ENCODE measurements at places on chromosomes 13 and 19.

DNA sequence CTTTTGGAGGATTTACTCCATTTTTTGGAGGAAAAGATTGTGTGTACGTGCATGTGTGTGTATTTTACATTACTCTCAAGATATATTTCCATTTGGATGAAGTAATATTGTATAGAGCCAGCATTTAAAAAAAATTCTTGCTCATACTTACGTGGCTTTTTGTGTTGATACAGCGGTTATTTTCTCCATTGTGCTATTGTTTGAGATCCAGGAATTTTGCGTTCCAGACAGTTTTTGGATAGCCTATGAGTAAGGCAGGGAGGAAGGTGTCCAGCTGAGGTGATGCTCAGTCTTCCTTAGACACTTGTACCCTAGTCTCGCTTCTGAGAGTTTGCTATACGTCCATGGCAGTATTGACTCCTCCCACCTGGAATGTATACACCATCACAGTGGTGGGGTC lies 92.2 kb upstream of the ARHGEF7 start:
- no peak for DNase-seq

DNA sequence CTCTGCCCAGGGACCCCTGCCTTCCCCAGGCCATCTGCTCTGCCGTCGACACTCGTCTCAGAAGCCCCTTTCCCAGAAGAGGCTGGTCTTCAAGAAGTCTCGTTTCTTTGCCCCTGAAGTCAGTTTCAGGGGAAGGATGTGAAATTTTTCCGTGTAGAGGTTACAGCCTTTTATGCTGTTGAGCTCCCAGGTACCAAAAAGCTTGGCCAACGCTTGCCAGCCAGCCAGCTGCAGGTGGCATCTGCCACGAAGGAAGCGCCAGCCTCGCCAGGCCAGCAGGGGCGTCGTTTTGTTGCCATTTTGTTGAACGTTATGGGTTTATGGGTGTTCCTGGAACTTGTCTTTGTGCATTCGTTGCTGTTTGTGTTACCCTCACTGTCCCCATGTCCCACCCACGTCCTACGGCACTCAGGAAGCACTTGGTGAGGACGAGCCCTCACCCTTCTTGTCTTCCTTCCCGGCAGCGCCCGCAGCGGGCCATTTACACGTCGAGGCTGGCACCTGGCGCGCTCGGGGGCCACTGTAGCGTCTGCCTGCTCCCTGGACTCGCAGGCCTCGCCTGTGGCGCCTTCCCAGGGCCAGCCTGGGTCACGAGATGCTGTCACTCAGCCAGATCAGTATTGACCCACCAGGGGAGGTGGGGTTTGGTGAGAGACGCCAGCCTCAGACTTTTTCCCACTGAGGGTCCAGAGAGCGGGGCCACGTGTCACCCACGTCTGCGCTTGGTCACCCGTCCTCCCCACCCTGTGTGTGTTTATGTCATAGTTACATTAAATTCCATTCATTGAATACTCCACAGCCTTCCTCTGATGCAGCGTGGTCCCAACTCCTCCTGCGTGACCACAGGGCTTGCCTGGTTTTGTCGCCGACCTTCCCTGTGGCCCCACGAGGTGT lies 37.1 kb downstream of the AP1M1 start:
- DNase-seq, result no peak

GRCh38 chr13:99132295-99132835 lies 68.3 kb upstream of the UBAC2 start:
- DNase-seq, result no peak

DNA sequence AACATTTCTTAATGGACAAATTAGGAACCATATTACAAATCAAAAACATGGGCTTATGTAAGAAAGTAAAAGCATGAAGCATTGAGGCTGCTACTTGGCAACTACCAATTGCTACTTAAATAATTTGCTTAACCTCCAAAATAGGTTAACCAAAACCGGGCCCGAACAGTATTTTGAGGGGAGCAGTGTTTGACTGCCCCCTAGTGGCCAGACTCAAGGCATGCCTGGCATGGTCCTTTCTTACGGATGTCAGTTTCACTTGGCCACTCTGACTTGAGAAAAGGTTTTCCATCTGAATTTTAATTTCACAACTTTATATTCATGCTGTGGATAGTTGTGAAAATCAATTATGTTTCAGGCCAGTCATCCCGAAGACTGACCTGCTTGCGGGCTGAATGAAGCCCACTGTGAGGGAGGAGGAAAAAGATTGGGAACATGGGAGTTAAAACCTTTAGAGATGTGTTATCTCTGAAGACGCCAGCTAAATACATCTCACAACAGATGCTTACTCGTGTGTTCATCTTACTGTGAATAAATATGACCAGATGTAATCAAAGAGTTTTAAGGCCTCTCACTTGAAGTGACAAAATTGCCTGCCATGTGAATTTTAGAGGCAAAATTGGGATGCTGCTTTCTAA lies 2.9 kb downstream of the RXFP2 start:
- DNase-seq, result peak; percentile 45

DNA sequence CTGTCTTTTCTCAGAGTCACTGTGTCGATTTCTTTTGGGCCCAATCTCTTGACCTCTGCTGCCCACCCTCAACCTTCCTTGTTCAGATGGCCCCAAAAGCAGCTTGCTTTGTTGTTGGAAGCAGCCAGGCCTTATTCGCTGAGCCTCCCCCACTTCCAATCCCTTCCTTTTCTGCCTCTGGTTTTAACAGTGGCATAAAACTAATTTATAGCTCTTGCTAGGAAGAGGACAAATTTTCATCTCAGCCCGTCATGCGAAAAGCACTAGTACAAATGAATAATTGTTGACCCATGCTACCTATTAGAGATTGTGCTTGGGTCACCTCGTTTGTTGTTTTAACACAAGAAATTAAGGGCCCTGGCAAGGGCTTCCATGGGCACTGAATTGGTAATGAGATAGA lies 51.1 kb downstream of the SIAH3 start:
- no peak for DNase-seq

DNA sequence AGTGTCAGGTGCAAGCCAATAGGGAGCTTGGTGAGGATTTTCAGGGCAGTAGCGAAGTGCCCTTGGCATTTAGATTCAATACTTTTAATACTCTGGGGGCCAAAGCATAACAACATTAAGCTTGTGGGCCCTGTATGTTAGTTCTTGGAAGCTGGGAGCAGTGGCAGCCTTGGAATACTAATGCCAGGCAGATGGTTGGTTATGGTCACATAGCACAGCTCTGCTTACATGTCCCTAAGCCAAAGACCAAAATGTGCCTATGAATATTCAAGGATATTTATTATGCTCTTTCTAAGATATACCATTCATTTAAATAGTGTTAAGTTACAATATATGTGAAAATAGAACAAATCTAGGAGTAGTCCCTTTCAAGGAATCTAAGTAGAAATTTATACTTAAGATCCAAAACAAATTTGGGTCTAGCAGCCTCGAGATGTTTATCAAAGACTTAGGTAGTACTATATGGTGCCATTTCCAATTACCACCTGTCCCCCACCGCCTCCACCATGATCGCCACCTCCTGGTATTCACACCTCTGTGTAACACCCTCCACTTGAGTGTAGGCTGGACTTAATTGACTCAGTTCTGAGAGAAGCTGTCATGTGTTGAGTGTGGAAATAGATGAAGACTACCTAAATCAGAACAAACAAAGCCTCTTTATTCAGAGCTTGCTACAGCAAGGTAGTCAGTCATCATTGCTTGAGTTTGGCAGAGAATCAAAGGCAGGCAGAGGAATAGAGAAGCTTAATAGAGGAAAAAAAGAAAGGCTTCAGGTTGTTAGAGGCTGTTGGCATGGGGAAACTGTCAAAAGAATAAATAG lies 261.0 kb downstream of the GPC5 start:
- DNase-seq, result no peak

GRCh38 chr19:39765091-39766076 lies 13.3 kb upstream of the LEUTX start:
- peak; percentile 7 for DNase-seq

- no peak for DNase-seq
Observed at GRCh38 chr19:17576758-17577456, 21.5 kb downstream of the COLGALT1 start.

- no peak for DNase-seq
Observed at GRCh38 chr19:10144361-10144760, 24.7 kb upstream of the EIF3G start.

DNA sequence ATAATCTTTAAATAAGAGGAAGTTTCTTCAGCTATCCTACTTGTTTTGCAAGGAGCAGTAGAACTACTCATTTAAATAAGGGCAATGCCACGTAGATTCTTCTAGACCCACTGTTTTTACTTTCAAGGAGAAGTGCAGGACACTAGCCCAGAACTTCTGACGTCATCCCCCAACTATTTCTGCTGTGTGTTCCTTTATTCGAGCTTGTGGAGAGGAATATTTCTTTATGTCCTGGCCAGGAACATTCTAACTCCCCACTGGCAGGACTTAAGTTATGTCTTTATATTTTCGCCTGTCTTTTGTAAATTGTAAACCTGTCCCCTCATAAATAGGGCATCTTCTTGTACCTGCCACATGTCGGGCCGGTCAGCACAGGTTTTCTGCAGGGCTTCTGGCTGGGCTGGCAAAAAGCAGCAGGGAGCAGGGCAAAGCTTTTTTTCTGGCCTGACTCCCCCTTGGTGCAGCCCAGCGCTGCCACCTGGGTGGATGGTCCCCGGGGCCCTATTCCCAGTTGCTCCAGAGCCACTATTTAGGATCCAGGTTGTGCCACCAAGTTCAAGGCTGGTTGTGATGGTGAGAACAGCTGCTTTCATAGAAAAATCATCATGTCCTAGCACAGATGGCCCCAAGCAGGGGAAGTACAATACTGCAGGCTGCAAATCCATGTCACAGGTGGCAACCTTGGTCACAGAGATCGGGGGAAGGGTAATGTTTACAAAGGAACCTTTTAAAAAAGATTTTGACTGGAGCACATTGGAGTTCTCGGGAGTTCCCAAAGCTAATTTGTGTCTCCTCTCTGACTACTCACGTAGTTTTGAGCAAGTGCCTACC lies 1.8 kb downstream of the MBNL2 start:
- DNase-seq, result peak; percentile 32

DNA sequence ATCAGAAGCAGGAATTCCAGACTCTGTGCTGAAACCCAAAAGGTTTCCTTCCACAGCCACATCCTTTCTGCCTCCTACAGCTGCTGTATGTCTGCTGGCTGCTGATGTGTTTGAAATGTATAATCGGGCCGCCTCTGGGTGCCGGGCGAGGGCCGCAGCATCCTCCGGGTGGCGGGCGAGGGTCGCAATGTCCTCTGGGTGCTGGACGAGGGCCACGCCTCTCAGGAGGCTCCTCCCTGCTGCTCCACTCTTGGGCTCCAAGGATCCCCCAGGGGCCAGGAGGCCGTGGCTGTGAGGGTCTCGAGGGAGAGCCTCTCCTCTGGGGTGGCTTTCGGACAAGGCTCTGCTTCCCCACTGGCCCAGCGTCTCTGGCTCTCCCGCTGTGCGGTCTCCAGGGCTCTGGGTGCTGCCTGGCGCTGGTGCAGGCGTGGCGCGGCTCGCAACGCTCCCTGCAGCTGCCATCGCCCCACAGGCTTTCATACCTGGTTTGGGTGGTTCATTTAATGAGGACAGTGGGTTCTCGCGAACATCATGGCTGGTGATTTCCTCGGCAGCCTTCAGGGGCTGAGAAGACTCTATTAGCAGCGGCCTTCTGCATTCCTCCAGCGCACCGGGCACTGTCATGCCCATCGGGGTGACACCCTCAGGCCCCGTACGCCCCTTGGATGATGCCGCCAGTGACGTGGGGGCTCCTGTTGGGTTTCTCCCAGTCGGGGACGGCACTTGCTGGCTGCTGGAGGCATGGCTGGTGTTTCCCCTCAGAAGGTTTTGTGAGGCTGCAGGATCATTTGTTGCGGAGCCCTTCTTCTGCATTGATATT lies 41.8 kb upstream of the GRTP1 start:
- DNase-seq, result no peak

GRCh38 chr19:40633207-40633606 lies 32.0 kb downstream of the LTBP4 start:
- DNase-seq, result no peak

GRCh38 chr19:44685877-44686276 lies 13.1 kb upstream of the CEACAM16 start:
- no peak for DNase-seq

GRCh38 chr19:5263615-5264014 lies 77.0 kb downstream of the PTPRS start:
- DNase-seq, result no peak

- DNase-seq, result no peak
Observed at GRCh38 chr19:10402441-10403038, 802 bp downstream of the CDC37 start.

DNA sequence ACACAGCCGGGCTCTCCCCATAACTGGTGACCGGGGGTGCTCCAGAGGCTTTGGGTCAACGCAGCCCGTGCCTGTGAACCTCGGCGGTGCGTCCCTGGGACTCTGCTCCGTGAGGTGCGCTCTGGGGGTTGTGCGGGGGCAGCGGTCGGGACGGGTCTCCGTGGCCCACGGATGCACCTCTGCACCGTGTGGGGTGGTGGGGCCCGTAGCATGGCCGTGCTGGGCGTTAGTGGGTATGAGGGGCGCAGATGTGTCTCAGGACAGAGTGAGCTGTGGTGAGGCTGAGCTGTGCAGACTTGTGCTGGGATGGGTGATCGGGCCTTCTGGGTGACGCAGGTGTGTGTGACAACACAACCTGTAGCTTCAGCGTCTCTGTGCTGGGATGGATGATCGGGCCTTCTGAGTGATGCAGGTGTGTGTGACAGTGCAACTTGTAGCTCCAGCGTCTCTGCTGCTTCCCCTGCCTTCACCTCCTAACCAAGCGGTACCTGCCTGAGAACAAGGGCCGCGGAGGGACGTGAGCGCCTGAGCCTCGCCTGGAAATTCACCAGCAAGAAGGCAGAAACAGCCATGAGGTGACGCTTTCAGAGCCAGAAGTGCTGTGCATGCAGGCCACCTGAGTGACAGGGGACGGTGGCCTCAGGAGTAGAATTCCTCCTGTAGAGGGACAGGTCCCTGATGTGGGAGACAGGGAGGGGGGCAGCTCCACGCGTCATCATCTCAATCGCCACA lies 599 bp downstream of the ZNF331 start:
- no peak for DNase-seq

- no peak for DNase-seq
Observed at GRCh38 chr13:108828086-108828815, 198.8 kb downstream of the MYO16 start.

DNA sequence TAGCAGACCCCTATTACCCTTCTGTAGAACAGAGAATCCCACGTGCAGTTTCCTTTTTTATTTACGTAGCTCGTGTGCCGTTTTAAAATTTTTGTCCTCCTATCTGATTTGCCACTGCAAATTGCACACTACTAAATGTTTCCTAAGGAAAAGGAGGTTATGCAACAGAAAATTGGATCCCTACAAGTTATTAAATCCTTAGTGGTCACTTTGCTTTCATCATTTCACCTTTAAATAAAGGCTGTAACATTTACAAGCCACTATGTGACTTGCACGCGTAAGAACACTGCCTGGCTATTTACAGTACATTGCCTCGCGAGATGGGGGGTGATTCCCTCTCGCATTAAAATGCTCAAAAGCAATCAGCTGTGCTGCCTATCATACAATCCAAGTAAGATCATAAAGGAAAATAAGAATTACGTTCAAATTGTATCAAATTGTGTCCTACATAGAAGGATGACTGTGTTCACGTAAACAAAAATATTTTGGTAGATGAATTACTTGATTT lies 525.6 kb downstream of the SUCLA2 start:
- no peak for DNase-seq

Data from memory B cell (primary cell).